RPMI7951 (cell line): ENCODE measurements at places on chromosomes 1 and 21. TPM values are rescaled to one million over a fixed set of nuclear protein-coding genes. Genes with fewer than 3 reads are reported as not detected.

- DNase-seq = no peak
Observed at GRCh38 chr1:13753636-13754402, 53.8 kb downstream of the PRDM2 start.

DNA sequence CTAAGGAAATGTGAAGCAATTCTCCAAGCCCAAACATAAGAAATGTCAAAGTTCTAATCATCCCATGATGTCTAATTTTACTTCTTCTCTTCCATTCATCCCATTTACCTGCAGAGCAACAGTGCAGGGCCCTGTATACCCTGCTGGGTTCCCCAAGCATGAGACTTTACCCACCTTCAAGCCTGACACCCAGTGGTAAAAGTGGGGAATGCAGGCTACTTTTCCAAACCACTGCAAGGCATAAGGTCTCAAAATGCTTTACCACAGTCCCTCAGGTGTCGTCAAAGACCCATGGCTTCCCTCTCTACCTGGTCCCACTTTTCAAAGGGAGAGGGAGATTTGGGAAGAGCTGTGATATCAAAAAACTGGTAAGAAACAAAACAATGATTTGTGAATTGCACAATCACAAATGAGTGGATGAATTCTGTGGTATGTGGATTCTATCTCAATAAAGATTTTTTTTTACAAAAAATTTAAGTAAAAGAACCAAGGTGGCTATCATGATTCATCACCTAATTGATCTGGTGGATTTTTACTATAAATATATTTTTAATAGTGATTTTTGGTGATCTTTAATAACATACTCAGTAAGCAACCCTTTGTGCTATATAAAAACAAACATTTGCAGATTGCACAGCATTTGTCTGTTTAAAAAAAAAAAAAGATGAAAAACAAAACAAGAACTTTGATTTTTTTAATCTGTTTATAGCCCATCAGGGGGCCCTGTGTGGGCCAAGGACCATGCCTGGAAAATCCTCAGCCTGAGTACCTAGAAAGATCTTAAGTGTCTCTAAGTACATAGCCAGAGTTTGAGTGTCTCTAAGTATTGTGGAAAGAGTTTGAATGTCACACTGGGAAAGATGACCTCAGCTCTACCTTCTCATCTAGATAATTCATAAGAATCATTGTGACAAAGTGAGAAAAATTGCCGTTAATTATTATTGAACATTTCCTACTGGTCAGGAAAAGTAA, 73.1 kb upstream of the GJB5 start:
- peak; percentile 40 for DNase-seq

DNA sequence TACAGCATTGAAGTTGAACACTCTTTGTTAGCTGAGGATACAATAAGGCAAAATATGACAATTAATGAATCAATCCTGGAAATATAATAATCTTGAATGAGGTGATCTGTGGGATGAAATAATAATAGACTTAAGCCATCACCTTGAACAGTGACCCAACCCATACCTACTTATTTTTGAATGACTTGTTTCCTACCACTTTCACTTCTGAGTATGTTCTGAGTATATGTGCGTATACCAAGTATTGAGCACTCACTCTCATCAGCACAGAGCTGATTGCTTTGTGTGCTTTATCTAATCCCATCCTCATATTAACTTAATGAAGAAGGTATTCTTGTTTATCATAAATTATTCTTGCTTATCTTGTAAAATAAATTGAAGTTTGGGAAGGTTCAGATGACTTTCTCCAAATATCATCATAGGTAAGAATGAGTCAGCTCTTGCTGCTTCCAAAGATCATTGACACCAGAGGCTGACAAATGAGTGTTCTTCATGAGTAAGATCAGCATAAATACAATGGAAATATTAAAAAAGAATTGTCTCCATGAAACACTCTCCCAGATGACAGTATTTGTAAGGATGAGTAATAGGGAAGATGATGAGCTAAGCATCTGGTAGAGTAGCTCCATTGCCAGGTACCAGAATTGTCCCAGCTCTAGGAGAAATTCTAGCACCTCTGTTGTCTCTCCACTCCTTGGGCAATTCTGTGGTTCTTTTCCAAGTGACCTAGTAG, 198.1 kb upstream of the KIAA0040 start:
- no peak for DNase-seq

GRCh38 chr1:9402256-9402616, 109.5 kb downstream of the SPSB1 start:
- DNase-seq = no peak

DNA sequence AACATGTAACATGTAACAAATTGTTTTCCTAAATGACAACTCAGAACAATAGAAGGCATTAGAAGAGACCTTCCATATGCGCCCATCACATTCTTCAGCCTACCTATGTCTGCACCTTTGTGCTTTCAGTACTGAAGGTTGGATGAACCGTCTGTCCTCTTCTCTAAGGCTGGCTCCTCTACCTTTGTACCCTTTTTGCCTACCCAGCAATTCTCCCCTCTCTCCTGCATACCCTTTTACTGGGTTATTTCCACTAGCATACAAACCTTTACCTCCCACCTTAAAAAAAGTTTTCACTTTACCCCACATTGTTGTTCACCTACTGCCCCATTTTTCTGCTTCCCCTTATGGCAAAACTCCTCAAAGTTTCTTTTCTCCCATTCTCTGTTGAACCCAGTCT, 5.2 kb downstream of the PIGV start:
- DNase-seq = no peak

GRCh38 chr1:45148209-45148825, 58.1 kb downstream of the ZSWIM5 start:
- DNase-seq = no peak

- DNase-seq = no peak
Observed at GRCh38 chr1:81453971-81454370, 346.8 kb upstream of the ADGRL2 start.

GRCh38 chr1:76465030-76465429, 390.5 kb downstream of the ST6GALNAC3 start:
- DNase-seq = peak; percentile 30

GRCh38 chr21:31042080-31042464, 3.8 kb upstream of the KRTAP19-8 start:
- no peak for DNase-seq

- no peak for DNase-seq
Observed at GRCh38 chr1:49106445-49106844, 329.8 kb upstream of the BEND5 start.

GRCh38 chr1:65281846-65282245, 27.5 kb upstream of the DNAJC6 start:
- no peak for DNase-seq

DNA sequence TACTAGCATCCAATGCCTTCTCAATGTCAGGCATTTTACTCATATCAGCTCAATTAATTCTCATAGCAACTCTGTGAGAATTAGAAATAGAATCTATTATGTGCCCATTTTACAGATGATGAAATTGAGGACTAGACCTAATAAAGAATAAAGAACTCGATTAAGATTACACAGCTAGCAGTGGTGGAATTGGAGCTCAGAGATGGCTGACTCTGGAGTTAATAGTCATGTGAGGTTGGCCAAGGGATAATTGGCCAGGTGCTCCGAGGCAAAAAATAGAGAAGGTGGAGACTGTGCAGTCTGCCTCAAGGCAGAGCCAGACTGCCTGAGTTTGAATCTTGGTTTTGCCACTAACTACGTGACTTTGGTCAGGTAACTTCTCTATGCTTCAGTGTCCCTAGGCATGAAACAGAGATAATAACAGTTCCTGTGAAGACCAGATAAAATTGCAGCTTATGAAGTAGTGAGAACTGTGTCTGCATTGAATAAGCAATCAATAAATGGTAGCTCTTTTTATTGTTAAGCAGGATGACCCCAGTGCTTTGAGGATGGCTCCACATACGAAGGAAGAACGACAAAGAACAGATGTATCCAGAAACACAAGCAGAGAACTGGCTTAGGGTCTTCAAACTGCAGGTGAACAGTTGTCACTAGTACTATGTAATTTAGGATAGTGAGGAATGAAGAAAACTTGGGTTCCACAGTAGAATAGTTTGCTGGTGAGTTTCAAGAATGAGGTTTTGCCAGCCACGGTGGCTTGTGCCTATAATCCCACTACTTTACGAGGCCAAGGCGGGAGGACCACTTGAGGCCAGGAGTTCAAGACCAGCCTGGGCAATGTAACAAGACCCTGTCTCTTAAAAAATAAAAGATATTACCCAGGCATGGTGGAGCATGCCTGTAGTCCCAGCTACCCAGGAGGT, 6.9 kb upstream of the CCSAP start:
- DNase-seq = no peak

DNA sequence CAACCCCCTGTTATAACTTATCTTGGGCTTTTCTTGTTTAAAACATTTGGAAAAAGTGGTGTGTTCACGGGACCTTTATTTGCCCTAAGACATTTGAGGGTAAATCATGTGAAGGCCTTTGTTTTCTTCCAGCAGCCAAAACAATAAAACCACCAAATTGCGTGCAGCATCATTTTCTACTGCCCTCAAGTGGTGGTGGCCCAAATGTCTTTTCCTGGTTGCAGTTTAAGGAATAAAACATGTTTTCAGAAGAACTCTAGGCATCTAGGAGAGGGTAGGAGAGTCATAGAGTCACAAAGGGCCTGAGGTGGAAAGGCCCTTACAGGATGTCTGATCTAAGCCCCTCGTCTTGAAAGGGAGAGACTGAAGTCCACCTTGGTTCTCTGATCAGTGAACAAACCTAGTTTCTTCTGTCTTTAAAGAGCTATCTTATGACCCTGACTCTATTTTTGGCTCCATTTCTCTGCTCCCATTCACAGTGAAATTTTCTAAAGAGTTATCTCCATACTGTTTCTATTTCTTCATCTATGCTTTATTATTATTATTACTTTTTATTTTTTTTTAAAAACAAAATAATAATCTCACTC, 16.0 kb upstream of the EPS15 start:
- peak; percentile 70 for DNase-seq

- no peak for DNase-seq
Observed at GRCh38 chr1:61301824-61302657, 219.7 kb downstream of the NFIA start.

Gene NRDC
- 62.5 and 71.9 TPM in 2 replicates for total RNA-seq

Gene AMY1B
- not detected in 2 replicates for total RNA-seq

Gene KRTAP12-2
- total RNA-seq = not detected in 2 replicates

Gene IVL
- total RNA-seq = not detected in 2 replicates

Gene ARHGEF10L
- total RNA-seq = 2.2 and 3.3 TPM in 2 replicates

Gene EDN2
- total RNA-seq = not detected in 2 replicates

Gene SPRR2F
- not detected in 2 replicates for total RNA-seq

Gene BSND
- not detected in 2 replicates for total RNA-seq

Gene CDA
- 23.9 and 24.9 TPM in 2 replicates for total RNA-seq
